CD4-positive, alpha-beta T cell (primary cell): ENCODE measurements at places on chromosomes 13 and 19. TPM values are rescaled to one million over a fixed set of nuclear protein-coding genes. Genes with fewer than 3 reads are reported as not detected.

The WTIP gene
- total RNA-seq: 0.16 TPM

The TSSK6 gene
- 5.5 TPM for total RNA-seq

The ZNF565 gene
- total RNA-seq: 8.5 TPM

DNA sequence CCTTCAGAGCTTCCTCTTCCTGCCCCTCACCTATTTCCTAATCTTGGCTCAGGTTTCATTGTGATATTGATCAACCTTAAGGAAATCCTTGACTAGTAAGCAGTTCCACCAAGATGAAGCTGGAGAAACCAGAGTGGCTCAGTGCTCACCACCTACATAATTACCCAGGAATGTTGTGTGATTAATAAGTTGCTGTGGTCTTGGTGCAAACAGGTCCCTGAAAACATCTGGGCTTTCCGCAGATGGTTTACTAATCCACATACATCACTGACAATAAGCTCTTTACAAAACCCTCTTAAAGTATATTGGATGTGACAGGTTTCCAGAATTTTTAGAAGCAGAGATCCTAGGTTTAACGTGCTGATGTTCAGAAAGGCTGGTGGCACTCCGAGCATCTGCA, 8.6 kb upstream of the SERP2 start:
- H3K4me3 ChIP-seq: no peak overlapping the region
- H3K27me3 ChIP-seq: no peaks in the 10 kb centered on the region
- H3K36me3 ChIP-seq: no peaks in the 10 kb centered on the region
- DNase-seq: no peak
- no peaks in the 10 kb centered on the region for H3K4me1 ChIP-seq

- peaks cover 20% of the 10 kb centered on the region for H3K4me1 ChIP-seq
- peaks cover 5% of the 10 kb centered on the region for H3K36me3 ChIP-seq
- DNase-seq: peak; percentile 77
- H3K27me3 ChIP-seq: no peaks in the 10 kb centered on the region
- H3K4me3 ChIP-seq: no peak overlapping the region
Measured at GRCh38 chr19:3146677-3147100, 10.9 kb downstream of the GNA15 start.

GRCh38 chr19:41994994-41995958, 1.2 kb upstream of the ATP1A3 start:
- peaks cover 32% of the 10 kb centered on the region for H3K4me1 ChIP-seq
- no peak for DNase-seq
- H3K36me3 ChIP-seq: no peaks in the 10 kb centered on the region
- no peak overlapping the region for H3K27ac ChIP-seq
- H3K4me3 ChIP-seq: no peak overlapping the region

The LTBP4 gene
- total RNA-seq: 116 TPM

- no peak for DNase-seq
- no peak overlapping the region for H3K4me3 ChIP-seq
- peaks cover 93% of the 10 kb centered on the region for H3K4me1 ChIP-seq
- peaks cover 15% of the 10 kb centered on the region for H3K36me3 ChIP-seq
- peak overlapping the region; percentile 80 for H3K27ac ChIP-seq
Measured at GRCh38 chr19:19600793-19601330, 17.6 kb downstream of the PBX4 start.

DNA sequence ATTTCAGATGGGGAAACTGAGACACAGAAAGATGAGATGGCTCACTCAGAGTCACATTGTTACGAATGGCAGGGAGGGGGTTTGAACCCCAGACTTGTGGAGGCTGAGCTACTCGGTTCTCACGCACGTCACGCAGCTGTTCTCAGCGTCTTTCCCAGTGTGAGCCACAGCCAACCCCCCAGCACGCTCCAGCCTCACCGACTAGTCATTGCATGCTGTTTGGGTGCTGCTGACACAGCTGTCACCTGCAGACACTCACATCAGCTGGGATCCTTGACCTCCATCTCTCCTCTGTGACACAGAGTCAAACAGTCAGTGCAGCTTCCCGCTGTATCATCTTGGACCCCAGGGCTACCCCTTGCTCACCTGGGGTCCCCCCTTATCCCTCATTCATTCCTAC, 2.4 kb upstream of the NCAN start:
- peaks cover 29% of the 10 kb centered on the region for H3K27me3 ChIP-seq
- peaks cover 22% of the 10 kb centered on the region for H3K4me1 ChIP-seq
- DNase-seq: no peak
- no peaks in the 10 kb centered on the region for H3K36me3 ChIP-seq
- H3K4me3 ChIP-seq: no peak overlapping the region

The PSG6 gene
- total RNA-seq: not detected

- H3K27ac ChIP-seq: no peak overlapping the region
- no peaks in the 10 kb centered on the region for H3K27me3 ChIP-seq
- peaks cover 45% of the 10 kb centered on the region for H3K4me1 ChIP-seq
- H3K36me3 ChIP-seq: no peaks in the 10 kb centered on the region
- no peak for DNase-seq
- H3K4me3 ChIP-seq: no peak overlapping the region
Measured at GRCh38 chr19:40147693-40148347, 43.4 kb upstream of the MAP3K10 start.

- H3K4me3 ChIP-seq: no peak overlapping the region
- H3K27me3 ChIP-seq: no peaks in the 10 kb centered on the region
- H3K36me3 ChIP-seq: no peaks in the 10 kb centered on the region
- no peaks in the 10 kb centered on the region for H3K4me1 ChIP-seq
Measured at GRCh38 chr13:73325723-73326558, 267.1 kb downstream of the KLF5 start.

The CBY2 gene
- not detected for total RNA-seq

DNA sequence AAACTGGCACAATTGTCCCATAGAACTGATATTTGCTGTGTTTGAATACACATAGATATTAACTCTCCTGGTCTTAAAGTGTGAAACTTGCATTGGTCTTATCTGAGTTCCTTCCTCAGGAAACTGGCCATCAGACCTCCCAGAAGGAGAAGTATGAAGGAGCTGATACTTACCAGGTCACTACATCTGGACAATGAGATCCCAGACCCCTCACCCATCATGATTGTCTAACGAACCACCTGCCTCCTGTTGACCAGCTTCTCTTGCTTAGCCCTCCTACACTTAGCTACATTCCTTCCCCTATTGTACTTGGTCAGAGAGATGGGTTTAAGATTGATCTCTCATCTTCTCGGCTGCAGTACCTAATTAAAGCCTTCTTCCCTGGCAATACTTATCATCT, 413.3 kb downstream of the KCTD12 start:
- no peak for DNase-seq
- no peaks in the 10 kb centered on the region for H3K27me3 ChIP-seq
- no peaks in the 10 kb centered on the region for H3K4me1 ChIP-seq

DNA sequence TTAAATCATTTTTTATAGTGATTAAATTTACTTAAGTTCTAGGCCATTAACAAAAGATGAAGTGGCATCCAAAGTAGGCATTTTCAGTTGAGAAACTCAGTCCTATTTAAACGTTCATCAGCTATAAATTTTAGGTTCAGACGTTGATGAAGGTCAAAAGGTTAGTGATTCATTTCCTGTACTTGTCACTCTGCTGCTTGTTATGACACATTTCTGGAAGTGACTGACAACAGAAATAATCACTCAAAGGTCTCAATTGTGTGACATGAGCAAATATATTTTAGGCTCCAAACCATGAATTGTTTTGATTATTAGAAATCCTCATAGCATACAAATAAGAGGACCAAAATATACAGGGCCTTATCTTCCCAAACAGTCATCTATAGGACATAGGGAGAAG, 10.3 kb upstream of the EDNRB start:
- H3K27ac ChIP-seq: no peak overlapping the region
- no peaks in the 10 kb centered on the region for H3K27me3 ChIP-seq
- no peaks in the 10 kb centered on the region for H3K36me3 ChIP-seq

DNA sequence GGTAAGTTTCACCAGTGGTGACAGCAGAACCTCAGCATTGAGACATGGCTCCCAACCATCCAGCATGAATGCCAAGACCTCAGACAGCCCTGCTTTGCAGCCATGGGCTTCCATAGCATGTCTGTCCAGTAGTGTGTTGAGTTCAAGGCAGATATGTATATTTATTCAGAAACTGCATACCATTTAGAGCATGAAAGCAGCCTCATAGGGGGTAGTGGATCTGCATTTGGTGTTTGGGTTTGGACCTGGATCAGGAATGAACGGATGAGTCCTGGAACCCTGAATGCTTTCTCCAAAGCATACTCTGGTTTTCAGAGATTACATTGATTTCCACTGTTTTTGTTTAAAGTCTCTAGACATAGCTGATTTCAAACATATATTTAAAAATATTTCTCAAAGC, 114.3 kb downstream of the ESD start:
- H3K4me3 ChIP-seq: no peak overlapping the region
- no peak overlapping the region for H3K27ac ChIP-seq
- peaks cover 6% of the 10 kb centered on the region for H3K4me1 ChIP-seq
- no peaks in the 10 kb centered on the region for H3K27me3 ChIP-seq
- peaks cover 18% of the 10 kb centered on the region for H3K36me3 ChIP-seq

The ZNF575 gene
- 2.6 TPM for total RNA-seq

- no peak overlapping the region for H3K4me3 ChIP-seq
- H3K27me3 ChIP-seq: no peaks in the 10 kb centered on the region
- no peaks in the 10 kb centered on the region for H3K4me1 ChIP-seq
- DNase-seq: no peak
Measured at GRCh38 chr13:76871432-76871831, 14.8 kb downstream of the KCTD12 start.

DNA sequence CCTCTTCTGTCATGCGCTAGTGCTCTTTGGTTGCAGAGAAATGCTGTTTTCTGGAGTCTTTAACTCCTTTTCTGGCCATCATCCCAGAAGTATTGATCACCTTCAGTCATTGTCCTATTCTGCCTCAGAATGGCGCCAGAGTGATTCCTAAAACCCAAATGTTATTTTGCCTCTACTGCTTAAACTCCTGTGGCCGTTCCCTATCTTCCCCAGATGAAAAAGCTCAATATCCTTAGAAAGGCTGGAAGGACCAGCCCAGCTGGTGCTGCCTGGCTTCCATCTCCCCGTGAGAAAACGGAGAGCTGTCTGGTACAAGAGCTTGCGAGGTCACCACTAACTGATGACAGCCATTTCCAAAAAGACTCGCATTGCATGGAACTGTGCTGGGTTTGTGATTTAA, 179.1 kb downstream of the RBM26 start:
- H3K4me1 ChIP-seq: no peaks in the 10 kb centered on the region
- peaks cover 10% of the 10 kb centered on the region for H3K27me3 ChIP-seq
- H3K36me3 ChIP-seq: no peaks in the 10 kb centered on the region

GRCh38 chr19:34232566-34233481, 21.5 kb upstream of the GARRE1 start:
- no peak overlapping the region for H3K4me3 ChIP-seq
- H3K27me3 ChIP-seq: no peaks in the 10 kb centered on the region
- DNase-seq: no peak
- H3K27ac ChIP-seq: no peak overlapping the region
- H3K4me1 ChIP-seq: peaks cover 6% of the 10 kb centered on the region
- H3K36me3 ChIP-seq: peaks cover 27% of the 10 kb centered on the region

GRCh38 chr19:14139944-14140343, 3.6 kb upstream of the ASF1B start:
- H3K4me1 ChIP-seq: peaks cover 34% of the 10 kb centered on the region
- no peak for DNase-seq
- H3K27ac ChIP-seq: no peak overlapping the region

The DMKN gene
- not detected for total RNA-seq
